ENCODE measurements at places on chromosomes 16 and 17.

DNA sequence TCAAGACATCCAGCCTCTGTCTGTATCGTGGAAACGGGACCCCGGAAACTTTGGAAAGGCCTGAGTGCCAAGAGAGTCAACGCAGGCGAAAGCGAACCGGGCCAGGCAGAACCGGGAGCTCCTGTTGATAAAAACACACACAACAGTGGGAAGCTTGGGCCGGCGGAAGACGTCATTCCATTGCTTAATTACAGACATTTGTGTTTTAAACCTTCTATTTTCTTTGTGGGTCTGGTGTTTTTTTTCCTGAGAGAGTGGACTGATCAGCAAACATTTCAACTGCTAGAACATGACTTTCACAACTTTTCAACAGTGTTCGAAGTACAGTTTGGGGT is 878 bp upstream of the RNF157 start:
- no peak for DNase-seq

- no peak for DNase-seq
Observed at GRCh38 chr16:11833951-11834695, 17.2 kb downstream of the RSL1D1 start.

- DNase-seq: no peak
Observed at GRCh38 chr16:86428729-86429517, 81.4 kb upstream of the FOXF1 start.

- no peak for DNase-seq
Observed at GRCh38 chr17:75570034-75570676, 17.4 kb upstream of the MYO15B start.

DNA sequence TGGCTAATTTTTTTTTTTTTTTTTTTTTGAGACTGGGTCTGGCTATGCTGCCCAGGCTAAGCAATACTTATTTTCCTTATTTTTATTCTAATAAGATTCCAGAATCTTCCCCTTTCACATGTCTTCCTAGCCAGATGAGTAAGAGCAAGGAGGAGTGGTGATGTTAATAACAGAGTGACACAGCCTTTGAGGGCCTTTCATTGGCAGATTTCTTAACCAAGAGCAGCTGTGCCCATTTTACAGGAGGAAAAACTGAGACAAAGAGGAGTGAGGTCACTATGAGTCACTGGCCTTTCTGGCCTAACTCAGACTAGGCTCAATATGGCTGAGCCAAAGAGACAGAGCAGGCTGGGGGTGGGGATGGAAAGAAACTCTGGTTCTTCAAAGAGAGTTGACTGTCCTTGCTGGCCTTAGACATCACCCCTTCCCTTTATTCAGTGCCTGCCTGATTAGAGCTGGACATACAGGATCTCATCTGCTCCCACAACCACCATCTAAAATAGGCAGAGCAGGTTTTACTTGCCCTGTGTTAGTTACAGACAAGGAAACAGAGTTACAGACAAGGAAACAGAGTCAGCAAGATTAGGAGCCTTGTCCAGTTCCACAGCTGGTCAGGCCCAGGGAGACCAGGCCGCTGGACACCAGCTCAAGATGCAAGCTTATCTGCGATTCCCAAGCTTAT is 50.0 kb upstream of the TOB1 start:
- no peak for DNase-seq

DNA sequence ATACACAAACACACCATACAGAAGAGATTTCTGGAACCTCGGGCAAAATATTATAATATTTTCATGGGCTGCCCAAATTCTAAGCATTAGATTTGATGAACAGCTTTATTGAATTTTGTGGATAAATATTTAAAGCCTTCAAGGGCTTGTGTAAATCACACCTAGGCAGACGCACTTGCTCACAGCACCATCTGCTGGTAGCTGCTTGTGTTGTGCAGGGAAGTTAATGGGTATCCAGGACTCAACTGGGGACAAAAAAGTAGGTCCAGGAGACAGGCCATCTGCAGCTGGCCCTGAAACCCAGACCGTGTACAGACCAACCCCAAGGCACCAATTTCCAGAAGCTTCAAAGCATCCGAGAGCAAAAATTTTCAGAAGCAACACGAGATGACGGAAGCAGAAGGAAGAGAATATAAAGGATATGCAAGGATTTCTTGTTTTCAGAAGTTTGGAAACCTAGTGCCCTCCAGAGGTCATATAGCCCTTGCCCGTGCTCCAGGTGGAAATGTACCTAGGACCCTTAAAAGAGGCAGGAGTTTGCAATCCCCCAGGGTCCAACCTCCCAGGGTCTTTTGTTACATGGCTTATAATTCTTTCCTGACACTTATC is 140.0 kb downstream of the CHD9NB start:
- DNase-seq: no peak

DNA sequence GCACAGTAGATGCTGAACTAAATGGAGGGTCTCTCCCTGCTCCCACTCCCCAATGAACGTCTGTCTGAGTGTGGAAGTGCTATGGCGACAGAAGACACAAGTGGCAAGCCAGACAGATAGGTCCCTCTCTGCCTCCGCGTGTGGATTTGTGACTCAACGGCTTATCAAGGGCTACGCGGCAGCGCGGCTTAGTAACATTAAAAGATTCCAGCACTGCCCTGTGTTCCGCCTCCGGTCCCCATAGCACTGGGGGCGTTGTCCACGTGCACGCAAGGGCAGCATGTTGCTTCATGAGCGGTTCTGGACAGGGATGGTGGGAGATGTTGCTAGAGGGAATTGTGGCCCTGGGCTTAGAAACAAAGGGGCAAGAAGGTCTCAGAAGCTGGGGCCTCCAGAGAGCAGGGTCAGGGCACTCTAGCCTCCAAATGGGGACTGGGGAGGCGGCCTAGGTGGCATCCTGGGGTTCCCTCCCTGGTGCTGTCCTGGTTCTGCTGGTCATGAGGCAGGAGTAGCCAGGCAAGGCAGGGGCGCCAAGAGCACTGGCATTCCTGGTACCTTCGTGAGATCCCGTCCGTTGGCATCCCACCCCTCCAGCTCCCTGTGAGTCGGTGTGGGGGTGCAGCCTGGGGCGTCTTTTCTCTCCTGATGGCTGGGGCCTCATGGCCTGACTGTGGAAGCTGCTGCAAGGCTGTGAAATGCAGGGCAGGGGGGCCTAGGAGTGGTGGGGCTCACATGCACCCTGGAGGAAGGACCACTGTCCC is 9.1 kb downstream of the CRHR1 start:
- no peak for DNase-seq

- no peak for DNase-seq
Observed at GRCh38 chr17:36856903-36857381, 80.3 kb upstream of the LHX1 start.

DNA sequence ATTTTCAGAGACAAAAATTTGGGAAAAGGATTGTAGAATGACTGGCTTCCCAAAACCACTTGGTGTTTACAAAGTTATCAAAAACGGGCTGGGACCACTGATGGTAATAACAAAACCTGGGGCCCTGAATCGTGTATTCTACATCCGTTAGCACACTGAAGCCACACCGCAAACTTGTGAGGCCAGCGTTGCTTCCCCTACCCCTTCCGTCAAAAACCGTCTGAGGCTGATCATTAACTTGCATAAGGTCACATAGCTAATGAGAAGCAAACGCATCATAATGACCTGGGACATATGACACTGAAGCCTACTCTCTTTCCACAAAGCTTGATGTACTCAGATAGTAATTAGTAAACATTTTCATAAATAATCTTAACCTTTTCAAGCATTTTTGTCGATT is 704.3 kb downstream of the MAF start:
- no peak for DNase-seq

DNA sequence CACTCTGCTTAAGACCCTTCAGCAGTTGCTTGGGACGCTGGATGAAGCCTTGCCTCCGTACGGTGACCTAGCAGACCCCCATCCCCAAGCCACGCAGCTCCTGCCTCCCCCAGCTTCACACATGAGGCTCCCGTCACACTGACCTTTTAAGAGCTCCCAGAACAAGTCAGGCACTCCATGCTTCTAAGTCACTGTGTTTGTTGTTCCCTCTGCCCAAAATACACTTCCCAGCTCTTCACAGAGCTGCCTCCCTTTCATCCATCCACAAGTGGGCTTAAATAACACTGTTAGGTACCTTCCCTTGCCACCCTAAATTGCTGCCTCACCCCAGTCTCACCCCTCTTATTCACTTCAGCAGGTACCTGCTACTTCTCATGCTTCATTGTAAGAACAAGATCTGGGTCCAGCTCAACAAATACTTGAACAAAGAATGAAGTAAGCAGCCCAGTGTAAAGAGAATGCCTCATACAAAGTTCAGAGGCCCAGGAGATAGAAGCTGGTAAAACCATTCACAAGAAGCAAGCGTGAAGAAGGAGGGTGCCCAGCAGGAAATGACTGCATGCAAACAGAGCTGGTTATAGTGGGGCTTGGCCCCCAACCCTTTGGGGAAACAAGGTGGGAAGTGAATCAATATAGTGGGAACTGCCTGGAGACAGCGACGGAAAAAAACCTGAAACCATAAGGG is 5.8 kb downstream of the ZC3H7A start:
- DNase-seq: no peak

GRCh38 chr17:80729761-80730160 is 185.1 kb downstream of the RPTOR start:
- no peak for DNase-seq

DNA sequence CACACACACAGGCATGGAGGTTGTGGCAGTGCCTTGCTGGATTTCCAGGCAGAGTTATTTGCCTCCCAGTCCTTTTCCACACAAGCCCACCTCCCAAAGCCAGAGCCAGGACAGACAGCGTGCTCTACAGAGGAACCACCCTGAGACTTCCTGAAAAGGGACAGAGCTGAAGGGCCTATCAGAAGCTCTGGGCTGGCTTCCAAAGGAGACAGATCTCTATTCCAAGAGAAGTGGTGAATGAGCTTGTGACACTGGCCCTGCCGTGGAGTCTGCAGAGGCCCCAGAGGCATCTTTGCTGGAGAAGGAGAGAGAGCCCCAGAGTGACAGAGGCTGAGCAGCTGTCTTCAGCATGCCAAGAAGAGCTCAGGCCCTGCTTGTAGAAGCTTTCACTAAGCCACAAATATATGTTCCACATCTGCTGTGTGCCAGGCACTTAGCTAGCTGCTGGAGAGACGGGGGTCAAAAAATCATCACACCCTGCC is 8.3 kb upstream of the LPCAT2 start:
- no peak for DNase-seq

DNA sequence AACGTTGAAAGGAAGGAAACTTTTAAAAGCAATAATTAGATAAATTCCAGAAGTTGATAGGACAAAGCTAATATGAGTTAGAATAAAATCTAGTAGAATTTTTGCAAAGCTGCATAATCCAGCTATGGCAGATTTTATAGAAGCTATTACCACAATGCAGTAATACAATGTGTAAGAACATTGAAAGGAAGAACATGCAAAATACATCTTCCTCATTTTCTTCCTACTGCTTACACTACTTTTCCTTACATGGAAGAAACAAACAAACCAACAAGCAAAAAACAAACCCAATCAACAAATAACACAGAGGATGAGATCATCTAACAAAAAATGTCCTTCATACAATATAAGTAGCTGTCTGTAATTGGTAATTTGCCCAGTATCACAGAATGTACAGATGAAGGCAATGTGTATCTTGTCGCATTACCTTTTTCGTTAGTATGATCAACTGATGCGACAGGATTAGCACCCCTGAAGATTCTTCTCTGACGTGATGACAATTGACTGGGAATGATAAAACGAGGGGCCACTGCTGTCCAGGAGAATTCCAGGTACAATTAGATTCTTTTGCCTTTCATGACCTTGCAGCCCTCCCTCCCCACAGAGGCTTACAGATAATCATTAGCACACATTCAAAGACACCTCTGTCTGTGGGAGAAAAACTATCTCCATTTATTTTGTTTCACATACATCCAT is 21.2 kb upstream of the LRRC37A start:
- DNase-seq: no peak

DNA sequence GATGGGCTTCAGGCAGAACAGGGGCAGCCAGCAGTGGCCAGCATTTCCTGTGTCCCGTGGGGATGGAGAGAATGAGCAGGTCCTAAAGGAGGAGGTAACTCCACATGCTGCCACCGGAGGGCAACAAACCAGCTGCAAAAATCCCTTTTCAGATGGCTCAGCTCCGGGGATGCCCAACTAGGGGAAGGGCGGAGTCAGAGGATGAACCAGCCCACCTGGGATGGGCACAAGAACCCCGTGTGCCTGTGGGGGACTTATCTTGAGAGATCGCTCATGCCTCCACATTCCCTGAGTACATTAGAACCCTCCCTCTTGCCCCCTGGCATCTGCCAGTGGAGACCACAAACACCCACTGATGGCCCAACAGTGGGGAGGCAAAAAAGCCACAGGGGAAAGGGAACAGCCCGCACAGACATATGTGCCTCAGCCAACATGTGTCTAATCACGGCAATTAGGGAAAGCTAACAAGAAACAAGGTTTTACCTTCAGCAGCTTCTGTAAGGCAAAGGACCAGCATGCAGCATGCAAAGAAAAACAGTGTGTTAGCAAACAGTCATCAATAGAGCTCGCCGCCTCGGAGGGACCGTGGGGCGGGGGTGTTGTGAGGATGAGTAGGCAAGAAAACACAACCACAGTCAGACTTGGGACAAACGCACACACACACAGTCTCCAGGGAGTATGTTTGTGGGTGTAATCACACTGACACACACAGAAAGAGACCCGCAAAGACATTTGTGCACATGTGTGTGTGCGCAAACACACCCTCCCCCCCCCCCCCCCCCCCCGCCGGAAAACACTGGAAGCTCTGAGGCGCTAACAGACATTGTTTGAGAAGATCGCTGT is 64.0 kb downstream of the MYO18A start:
- no peak for DNase-seq

DNA sequence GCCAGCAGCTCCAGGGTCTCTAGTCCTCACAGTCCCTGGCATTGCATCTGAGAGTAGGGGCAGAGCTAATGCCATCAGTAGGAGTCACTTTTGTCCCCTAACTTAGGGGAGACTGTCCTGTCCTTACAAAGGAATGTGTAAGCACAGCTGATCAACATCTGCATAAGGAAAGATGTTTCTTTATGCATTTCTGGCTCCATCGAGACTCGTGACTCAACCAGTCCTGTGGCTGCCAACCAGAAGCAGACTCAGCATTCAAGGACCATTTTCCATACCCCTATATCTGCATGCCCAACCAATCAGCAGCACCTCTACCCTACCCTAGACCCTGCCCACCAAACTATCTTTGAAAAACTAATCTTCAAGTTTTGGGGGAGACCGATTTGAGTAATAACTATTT is 8.2 kb upstream of the MPP2 start:
- DNase-seq: no peak
